ENCODE measurements at places on chromosomes 4 and X.

DNA sequence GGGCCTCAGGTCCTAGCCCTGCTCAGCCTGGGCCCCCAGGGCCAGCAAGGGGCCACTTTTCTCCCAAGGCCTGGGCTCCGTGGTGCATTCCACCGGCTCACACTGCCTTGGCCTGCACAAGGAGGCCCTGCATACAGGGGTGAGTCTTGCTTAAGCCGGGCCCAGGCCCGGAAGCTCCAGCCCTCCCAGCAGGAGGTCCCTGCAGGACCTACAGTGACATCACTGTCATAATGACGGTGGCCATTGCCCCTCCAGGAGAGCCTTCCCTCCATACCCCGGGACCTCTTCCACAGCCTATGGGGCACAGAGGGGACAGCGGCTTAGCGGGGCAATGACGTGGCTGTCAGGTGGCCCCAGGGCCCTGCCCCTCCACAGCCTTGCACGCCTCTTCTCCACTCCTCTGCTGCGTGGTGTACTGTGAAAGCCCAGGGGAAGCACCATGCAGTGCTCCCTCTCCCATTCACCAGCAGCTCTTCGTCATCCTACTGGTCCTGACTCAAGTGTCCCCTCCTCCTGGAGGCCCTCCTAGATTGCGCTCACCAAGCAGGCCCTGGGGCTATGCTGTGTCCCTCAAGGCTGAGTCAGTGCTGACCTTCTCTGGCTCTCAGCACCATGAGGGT, 32.3 kb upstream of the AFAP1 start:
- DNase-seq, result no peak

GRCh38 chr4:77952457-77952856, 89.8 kb downstream of the MRPL1 start:
- no peak for DNase-seq

GRCh38 chr4:163109967-163110366, 56.7 kb downstream of the NAF1 start:
- DNase-seq, result no peak

- DNase-seq, result peak; percentile 11
Observed at GRCh38 chr4:66842026-66842723, 703.1 kb downstream of the CENPC start.

- no peak for DNase-seq
Observed at GRCh38 chr4:158255727-158256324, 45.5 kb downstream of the TMEM144 start.

DNA sequence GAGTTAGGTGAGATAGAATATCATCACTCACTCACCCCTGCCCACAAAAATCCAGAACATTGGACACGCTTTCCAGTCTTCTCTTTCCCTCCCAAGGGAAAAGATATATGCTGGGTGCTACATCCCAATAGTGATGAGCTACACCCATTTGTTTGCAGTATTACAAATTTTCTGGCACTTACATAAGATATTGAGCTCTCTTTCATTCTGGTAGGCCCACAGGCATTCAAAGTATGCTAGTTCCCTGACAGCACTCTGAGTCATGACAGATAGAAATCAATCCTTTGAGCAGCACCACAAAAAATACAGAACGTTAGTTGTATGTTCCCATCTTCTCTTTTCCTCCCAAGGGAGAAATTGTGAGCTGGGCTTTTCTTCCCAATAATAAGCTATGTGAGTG, 477.6 kb upstream of the GRID2 start:
- DNase-seq, result no peak

- DNase-seq, result no peak
Observed at GRCh38 chrX:119573222-119573621, 1.1 kb upstream of the UBE2A start.

DNA sequence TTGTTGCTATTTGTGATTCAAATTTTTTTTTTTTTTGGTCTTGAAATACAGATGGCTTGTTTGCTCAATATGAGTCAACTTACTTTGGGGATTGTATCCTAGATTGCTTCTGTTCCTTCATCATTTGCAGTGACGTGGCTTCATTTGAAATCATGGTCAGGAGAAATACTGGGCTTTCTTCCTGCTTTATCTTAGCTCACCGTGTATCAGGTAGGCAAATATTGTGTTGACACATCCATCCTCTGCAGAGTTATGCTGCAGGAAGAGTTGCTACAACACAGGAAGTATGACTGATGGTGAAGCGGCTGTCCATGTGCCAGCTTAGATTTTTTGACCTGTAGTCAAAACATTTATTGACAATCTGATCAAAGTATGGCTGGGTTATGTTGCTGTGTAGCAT, 232.2 kb downstream of the C4orf33 start:
- no peak for DNase-seq

DNA sequence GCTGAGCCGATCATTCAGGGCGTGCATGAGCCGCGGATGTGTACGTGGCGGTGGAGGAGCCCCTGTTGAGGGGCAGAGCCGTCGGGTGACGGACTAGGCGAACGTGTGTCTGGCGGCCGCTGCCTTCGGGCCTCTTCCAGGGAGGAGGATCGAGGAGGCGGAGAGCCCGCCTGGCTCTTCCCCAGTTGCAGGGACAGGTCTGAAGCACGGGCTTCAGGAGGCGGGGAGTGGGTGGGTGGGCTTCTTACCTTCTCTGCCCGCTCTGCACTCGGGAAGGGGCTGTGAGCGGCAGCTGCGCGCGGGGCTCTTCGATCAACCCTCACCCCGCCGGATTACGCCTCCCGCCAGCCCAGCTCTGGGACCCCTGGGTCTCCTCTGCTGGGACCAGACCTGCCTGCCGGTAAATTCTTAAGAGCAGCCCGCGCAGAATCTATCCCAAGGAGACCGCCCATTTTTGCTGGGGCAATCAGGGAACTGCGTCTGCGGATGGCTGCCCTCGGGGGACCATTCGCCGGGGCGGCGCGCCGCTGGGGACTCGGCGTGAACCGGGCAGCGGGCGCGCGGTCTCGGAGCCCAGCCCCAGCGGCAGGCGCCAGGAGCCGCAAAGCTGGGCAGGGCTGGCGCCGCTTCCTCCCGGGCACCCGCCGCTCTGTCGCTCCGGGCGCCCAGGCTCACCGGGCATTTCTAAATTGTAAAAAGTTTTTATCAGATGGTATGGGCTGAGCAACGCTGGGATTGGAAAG, 4.9 kb downstream of the PLAC8 start:
- DNase-seq, result no peak

- DNase-seq, result no peak
Observed at GRCh38 chrX:107610667-107611066, 17.6 kb upstream of the PRPS1 start.

DNA sequence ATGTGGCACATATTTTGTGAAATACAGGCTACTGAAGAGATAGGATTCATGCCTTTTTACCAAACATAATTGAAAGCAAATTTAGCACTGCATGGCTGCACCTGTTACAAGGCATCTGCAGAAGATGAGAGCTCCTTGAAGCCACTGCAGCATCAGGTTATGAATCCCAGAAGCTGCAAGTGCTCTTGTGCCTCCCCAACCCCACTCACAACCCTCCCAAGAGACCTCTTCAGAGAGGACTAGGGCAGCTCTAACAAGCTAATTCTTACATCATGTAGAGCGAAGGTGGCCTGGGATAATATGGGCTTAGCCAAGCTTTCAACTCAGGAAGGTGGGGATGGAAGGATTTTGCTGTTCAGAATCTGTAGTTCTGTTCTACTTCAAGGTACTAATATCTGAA, 27.2 kb downstream of the MFAP3L start:
- no peak for DNase-seq

- DNase-seq, result no peak
Observed at GRCh38 chrX:74383611-74384010, 37.7 kb upstream of the SLC16A2 start.

DNA sequence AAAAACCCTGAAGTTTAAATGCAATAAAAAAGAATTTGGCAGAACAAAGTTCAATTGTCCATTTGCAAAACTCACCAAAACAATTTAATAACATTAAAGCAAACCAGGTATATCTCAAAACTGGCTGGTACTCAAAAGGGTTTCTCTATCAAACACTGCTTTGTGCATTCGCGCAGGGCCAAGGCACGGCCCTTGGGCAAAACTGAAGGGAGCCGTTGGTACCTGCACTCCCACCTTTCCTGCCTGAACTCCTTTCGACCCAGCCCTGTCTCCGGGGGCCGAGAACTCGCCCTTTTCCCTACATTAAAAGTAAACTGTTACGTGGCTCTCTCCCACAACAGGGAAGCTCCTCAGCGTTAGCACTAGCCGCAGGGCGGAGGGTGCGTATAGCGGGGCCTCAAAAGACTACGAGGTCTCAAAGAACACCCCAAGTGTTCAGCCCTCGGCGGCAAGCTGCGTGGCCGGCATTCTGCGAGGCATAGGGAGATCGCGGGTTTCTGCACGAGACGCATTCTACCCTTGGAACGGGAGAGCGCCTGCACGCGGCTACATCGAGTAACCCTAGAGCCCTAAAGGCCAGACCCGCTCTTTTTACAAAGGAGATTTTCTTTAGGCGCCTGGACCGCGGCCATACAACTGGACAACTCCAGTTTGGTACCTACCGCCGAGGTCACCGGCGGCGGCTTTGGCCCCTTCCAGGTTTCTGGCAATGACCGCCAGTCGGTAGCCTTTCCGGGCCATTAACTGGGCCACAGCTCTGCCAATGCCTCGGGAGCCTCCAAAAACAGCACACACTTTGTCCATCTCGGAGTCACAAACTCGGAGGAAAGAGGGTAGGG, 550 bp downstream of the CBR4 start:
- DNase-seq, result peak; percentile 86

GRCh38 chr4:174214101-174214878, 69.2 kb downstream of the FBXO8 start:
- peak; percentile 28 for DNase-seq

GRCh38 chr4:139844057-139844456, 178.4 kb downstream of the MGST2 start:
- DNase-seq, result no peak

DNA sequence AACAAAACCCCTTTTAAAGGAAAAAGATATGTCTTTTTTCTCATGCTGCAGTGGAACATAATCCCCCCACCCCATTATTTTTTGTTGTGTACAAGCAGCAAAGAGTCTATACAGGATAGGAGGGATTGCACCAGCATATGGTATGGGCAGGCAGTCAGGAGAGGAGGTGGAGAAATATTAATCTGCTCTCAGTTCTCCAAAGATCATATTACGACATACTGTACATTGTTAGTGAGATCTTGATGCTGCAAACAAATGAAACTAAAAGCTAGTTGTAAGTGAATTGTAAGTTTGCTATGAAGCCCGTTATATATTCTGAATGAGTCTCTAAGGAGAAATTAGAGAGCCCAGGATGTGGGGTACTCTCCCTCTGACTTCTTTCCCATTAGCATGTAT, 75.3 kb downstream of the RAPGEF2 start:
- DNase-seq, result no peak

DNA sequence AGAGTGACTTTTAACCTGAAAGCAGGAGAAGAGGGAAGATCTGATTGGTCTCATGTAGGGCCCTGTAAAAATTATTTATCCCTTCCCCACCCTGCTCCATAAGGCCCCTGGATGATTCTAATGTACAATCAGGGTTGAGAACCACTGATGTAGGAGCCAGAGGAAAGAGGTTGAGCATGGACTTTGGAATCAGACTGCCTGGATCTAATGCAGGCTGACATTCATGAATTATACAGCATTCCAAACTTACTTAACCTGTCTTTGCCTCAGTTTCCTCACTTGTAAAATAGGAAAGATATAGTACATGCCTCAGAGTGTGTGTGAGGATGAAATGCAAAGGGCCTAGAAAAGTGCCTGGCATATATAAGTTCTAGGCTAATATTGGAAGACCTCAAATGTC, 47.0 kb downstream of the STX18 start:
- DNase-seq, result no peak

DNA sequence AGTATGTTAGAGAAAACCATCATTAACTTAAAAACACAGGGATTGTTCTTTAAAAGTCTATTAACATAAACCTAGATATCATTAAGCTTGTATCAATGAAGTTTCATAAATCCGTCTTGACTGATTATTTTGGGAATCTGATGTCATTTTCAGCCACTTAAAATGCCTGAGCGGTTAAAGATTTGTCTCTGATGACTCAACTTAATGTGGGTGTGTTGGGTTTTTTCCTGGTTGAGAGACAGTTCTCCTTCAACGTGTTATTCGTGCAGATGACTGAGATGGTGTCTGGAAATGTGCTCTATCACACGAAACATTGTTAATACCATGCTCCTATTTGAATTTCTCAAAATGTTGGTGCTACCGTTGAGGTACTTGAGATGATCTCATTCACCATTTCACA, 227.3 kb upstream of the TENM3 start:
- no peak for DNase-seq

DNA sequence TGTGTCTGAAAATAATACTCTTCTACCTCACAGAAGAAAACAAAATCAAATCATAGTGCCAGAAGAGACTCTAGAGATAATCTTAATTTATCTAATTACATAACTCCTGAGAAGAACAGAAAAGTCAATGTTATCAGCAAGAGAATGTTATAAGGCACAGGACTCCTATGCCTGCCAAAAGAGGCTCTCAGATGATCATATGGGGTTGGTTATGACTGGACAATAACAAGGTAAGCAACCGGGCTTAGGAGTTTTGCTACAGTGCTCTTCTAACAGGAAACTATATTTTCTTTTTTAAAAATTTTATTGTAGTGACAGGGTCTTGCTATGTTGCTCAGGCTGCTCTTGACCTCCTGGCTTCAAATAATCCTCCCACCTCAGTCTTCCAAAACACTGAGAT, 3.5 kb upstream of the C4orf17 start:
- DNase-seq, result no peak

DNA sequence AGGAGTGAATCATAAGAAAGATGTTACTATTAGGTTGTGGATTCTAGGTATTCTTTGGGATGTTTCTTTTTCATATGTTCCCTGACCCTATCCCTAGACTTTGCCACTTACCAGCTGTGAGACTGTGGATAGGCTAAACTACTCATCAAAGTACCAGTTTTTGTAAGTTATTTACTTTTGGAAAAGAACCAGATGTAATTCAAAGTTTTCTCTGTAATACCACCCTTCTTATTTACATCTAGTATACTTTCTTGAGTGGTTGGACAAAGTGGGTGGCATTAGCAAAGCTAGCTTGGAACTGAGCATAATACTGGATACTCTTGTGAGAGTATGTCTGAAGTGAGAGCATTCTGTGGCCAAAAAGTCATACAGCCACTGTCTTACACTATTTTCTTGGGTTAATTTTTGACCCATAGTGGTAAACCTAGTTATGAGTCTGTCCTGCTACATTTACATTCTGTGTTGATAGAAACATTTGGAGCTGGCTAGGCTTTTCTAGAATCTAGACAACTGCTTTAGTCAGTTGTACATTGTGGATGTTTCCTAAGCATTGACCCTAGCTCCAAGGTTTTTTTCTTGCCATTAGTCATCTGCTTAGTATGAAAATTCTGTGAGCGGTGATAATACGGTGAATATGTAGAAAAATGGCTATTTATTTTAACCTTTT, 41.7 kb downstream of the KDM6A start:
- DNase-seq, result no peak
